ENCODE measurements at places on chromosomes 11 and 22.

- peak; percentile 19 for DNase-seq
These were observed 36.6 kb upstream of the PAX6 start for GRCh38 chr11:31847761-31848160.

- peak; percentile 99 for DNase-seq
These were observed 120.4 kb downstream of the CCDC34 start for GRCh38 chr11:27242591-27242990.

- DNase-seq = no peak
These were observed 61.3 kb downstream of the CHST1 start for GRCh38 chr11:45603946-45604682.

- peak; percentile 81 for DNase-seq
These were observed 87.0 kb upstream of the BLID start for GRCh38 chr11:122202951-122203456.

DNA sequence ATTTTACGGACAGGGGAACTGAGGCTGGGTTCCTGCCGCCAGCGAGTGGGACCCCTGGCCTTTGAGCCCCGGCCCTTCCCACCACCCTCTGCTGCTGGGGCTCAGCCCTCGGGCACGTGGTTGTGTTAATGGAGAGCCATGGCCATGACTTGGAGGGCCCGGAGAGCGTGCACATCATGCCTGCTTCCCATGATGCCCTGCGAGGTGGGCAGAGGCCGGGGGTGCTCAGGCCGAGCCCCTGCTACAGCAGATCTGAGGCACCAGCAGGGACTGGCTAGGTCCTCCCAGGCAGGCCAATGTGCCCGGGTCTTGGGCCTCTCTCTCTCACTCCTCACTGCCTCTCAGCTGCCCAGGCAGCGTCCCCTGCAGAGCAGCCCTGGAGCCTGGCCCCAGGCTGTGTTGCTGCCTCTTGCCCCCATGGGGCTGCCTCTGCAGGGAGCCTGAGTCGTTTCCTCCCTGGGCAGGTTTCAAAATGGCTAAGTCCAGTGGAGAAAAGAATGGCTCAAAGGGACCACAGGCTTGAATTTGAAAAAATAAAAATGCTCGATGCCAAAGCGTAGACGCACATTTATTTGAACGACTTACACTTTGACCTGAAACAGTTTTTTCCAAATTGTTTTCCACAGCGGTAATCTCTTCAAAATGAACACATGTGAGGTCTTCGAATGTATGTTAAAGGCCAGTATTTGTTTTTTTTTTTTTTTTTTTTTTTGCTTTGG, 72.6 kb upstream of the CLDN5 start:
- DNase-seq = no peak

DNA sequence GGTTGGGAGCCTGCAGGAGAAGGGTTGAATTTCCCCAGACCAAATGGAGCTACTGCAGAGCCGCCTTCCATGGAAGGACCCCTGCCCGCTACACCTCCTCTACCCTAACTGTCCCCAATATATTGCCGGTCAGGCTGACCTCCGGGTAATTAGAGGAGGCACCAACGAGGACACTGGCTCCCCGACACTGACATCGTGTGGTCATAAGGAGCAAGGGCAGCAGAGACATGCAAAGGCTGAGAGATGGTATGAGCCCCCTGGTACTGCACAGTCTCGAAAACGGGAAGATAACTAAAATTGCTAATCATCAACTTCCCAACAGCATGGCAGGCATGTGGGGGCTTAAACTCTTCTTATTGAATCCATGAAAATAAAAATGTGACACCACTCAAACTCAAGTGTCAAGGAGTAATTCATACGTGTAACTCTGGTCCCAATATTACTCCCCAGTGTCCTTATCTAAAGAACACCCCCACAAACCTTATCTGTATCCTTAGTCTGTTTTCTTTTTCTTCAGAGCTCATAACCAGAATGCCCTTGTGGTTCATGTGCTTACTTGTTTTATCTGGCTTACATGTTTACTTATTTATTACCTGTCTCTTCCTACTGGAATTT, 4.4 kb downstream of the CAVIN3 start:
- DNase-seq = peak; percentile 59

GRCh38 chr11:126978911-126979310, 21.7 kb downstream of the KIRREL3 start:
- no peak for DNase-seq

DNA sequence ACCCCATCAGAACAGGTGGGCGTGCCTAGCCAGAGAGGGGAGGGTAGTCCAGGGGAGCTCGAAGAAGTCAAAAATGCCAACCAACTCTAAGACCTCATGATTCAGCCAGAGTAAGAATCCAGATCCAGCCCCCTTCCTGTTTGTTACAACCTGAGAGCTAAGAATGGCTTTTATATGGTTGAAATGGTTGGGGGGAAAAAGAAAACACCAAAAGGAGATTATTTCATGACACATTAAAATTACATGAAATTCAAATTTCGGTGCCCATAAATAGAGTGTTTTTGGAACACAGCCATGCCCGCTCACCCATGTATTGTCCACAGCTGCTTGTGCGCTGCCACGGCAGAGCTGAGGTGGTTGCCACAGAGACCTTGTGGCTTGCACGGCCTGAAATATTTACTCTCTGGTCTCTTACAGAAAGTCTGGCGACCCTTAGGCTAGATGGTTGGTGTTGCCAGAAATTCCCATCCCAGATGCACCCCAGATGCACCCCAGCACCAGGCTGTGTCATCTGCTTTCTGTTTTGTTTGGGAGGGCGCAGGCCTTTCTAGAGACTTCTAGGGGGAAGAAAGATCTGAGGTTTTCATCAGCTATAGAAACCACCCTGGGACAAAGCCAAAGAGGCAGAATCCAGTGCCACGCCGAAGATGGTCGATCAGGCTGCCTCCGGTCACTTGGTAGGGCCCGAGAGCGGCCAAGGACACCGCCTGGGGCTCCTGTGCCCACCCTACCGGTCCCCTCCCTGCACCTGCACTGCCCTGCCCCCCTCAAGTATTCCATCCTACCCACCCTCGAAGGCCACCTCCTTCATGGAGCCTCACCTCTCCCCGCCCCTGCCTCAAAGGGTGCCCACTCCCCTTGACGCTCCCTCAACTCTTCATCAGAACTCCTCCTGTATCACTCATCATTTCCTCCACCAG, 80.2 kb downstream of the DSCAML1 start:
- no peak for DNase-seq

DNA sequence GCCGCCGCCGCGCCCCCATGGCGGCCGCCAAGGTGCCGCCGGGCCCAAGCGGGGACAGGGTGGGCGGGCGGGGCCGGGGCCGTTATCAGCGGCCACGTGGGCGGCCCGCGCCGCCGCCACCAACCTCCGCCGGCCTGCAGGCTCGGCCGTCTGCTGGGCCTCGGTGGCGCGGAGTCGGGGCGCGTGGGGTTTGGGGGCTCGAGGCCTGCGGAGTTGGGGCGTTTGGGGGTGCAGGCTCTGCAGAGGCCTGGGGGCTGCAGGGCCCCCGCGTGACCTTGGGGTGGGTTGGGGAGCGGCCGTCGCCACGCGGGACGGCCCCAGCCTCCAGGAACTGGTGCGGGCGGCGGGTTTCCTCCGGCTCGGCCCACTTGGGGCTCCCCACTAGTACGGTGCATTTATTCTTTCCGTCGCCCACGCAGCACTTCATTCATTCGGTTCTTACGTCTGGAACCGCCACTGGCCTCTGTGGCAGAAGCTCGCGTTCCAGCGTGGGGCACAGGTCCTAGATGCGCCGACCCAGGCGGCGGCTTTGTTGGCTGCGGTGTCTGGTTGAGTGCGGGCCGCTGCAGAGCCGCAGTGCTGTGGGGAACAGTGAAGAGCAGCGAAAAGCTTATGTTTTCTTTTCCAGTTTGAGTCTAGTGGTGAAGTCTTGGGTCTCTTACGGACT, 740 bp upstream of the TRMT2A start:
- no peak for DNase-seq

DNA sequence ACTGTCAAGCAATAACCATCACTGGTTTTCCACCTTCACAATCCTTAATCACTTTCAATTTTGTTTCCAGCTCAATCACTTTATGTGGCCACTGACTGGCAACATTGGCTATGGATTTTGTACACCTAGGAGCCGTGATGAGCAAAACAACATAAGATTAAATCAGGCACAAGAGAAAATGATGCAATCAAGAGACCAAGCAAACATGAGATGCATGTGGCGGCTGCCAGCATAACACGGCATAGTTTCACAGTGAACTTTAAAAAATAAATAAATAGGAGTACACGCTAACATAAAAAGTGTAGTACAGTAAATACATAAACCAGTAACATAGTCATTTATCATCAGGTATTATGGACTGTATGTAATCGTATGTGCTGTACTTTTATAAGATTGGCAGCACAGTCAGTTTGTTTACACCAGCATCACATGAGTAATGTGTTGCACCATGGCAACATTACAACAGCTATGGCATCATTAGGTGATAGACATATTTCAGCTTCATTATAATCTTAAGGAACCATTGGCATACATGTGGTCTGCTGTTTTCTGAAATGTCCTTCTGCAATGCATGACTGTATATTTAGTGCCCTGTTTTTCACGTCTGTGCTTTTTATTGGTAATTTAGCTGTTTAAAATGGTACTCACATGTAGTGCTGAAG, 83.3 kb upstream of the PRDM11 start:
- DNase-seq = no peak

All from fibroblast of skin of scalp (primary cell).